Natural killer cell treated with Interleukin-12 subunit alpha and Interleukin-12 subunit beta and Interleukin-15 and Interleukin-18, amount 100 ng/mL, for 72 hours (primary cell): ENCODE measurements at places on chromosomes 11 and 22.

DNA sequence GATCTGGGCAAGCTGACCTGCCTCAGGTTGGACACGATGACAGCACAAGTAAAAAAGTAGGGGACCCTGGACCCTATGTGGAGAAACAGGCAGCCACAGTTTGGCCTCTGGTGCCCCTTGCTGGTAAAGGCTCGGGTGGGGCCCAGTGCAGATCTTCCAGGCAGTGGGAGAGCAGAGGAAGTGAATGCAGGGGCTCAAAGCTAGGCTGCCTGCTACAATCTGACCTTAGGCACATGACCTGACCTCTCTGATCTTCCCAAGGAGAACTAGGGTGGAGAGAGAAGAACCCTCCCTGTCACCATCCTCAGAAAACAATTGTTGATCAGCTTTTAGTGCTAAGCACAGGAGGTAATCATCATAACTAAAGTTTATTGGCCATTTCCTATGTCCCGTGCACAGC is 76.5 kb downstream of the PDE2A start:
- no peak for DNase-seq

- no peak for DNase-seq
Measured at GRCh38 chr11:64239662-64240434, 1.0 kb upstream of the FKBP2 start.

- no peak for DNase-seq
Measured at GRCh38 chr11:76234021-76234415, 27.7 kb upstream of the WNT11 start.

DNA sequence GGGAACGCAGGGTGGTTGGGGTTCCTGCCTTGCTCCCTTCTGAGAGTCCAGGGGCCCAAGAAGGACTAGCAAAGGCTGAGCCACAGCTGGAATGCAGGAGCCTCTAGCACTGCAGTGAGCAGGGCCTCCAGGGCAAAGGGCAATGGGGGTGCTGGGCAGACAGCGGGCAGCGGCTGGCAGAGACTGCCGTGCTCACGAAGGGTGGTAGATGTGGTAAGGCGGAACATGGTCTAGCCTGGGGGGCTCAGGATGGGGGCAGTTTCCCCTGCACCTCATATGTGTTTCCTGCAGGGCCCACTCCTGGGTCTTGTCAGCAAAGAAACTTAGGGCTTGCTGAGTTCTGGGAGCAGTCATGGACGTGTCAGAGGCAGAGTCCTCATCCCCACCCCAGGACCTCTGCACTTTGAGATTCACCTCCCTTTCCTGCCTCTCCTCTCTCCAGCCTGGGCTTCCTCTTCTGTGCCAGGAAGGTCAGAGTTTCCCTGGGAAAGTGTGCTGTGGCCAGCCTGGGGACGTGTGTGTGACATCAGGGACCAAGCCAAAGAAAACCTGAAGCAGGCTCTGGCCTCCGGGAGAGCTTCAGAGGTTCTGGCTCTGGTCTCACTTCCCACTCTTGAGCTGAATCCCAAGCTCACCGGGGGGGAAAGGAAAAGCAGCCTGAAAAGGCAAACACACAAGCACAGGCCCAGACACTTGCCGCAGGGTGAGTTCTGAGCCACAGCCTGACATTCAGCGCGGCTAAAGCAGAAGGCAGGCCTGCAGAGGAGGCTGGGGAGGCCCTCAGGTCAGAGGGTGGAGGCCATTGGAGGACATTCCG is 4.4 kb downstream of the MOGAT2 start:
- DNase-seq, result no peak

- no peak for DNase-seq
Measured at GRCh38 chr11:65920372-65920802, 1.2 kb downstream of the DRAP1 start.

DNA sequence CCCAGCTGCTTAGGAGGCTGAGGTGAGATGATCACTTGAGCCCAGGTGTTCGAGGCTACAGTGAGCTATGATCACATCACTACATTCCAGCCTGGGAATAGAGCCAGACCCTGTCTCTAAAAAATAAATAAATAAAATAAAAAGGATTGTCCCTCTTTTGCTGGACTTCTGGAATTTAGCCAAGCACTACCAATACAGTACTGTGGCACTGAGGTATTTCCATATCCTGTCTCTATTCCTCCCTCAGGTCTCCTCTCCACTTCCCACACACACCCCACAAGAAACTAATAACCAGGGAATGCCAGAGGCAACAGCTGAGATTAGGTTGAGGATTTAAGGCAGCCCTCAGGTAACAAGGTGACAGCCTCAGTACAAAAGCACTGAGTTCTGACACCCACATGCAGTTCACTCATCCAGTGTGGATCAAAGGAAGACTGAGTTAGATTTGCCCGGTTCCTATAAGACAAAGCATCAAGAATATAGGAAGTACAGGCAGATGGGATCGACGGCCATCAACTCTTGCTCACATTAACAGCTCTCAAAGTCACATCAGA is 4.5 kb upstream of the PPP2R1B start:
- DNase-seq, result no peak

DNA sequence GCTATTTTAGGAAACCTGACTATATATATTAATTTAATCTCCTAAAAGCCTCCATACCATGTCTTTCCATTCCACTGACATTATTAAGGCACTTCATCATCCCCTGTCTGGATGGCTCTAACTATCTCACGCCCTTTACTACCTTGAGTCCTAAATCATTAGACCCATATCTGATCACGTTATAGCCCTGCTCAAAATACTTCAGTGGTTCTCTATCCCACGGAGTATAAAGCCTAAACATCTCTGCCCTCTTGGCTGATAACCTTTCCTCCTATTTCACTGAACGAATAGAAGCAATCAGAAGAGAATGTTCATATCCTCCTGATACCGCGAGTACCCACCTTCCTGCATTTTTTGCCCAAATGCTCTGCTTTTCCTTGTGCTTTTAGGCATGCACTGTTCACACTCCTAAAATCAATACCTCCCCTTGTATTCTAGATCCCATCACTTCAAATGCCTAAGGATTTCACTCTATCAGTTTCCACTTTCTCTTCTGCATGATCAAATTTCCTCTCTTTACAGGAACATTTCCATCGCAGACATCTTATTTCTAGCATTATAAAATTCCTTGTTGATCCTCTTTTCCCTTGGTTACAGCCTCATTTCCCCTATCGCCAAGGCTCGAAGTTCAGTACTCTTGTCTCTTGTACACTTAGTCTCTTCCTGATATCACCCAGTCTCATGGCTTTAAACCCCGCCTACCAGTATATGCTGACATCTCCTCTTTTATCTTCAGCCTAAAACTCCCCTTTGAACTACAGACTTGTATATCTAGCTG is 45.0 kb upstream of the BIRC3 start:
- DNase-seq, result no peak

GRCh38 chr11:108069947-108070346 is 51.4 kb upstream of the ACAT1 start:
- no peak for DNase-seq

DNA sequence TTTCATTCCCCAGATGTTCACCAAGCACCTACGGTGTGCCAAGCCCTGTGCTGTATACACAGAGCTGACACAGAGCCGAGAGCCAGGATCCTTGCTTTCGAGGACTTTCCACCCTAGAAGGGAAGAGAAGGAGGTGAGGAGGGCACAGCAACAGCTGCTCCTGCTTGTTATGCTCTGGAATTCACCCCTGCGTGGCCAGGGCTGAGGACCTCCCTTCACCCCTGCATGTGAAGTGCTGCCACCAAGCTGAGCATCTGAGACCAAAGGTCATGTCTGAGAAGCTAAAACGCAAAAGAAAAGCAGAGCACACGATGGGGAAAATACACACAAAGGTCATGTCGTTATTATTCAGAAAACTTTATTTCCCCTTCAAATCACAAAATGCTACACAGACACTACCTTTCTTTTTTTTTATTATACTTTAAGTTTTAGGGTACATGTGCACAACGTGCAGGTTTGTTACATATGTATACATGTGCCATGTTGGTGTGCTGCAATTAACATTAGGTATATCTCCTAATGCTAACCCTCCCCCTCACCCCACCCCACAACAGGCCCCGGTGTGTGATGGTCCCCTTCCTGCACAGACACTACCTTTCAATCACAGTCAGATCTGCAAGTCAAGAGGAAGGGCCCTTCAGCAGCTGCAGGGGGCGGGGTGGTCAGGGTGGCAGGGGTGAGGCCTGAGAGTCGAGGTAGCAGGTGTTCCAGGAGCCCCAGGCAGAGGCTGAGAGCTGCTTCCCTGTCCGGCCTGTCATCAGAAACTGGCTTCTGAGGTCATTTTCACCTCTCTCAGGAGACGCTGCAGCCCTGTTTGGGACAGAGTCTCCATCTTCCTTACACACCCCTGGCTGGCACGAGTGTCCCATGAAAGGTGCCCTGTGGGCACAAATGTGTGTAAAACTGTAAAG is 40.1 kb upstream of the PRR5 start:
- no peak for DNase-seq

DNA sequence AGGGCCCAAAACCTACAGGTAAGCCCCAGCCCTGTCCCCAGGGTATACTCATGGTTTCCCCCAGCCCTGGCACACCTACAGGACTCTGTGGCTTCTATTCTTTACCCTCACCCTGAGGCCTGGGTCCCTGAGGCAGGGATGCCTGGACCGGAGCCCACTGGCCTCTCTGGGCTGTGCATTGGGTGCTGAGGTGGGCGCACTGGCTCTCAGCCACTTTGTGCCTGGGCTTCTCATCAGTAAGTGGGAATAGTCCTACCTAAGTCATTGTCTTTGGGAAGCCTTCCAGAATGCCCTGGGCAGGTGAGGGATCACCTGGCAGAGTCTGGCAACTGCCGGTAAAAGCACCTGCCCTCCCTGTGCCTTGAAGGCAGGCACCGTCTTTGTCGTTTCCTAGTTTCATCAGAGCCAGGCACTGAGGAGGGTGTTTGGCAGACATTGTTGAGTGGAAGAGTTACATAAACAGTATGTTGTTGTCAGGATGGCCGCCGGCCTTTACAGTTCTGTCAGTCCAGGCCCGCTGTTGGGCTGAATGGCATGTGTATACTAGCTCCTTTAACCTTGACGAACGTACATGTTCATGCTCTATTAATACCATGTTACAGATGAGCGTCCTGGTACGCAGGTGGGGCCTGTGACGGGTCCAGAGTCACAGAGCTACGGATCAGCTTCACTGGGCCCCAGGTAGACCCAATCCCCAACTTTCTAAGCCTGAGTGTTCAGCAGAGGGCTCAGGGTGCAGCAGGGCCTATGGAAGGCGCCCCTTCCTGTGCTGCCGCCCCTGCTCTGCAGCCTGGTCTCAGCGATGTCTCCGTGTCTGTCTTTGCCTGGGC is 23.0 kb downstream of the SHANK3 start:
- DNase-seq, result no peak

DNA sequence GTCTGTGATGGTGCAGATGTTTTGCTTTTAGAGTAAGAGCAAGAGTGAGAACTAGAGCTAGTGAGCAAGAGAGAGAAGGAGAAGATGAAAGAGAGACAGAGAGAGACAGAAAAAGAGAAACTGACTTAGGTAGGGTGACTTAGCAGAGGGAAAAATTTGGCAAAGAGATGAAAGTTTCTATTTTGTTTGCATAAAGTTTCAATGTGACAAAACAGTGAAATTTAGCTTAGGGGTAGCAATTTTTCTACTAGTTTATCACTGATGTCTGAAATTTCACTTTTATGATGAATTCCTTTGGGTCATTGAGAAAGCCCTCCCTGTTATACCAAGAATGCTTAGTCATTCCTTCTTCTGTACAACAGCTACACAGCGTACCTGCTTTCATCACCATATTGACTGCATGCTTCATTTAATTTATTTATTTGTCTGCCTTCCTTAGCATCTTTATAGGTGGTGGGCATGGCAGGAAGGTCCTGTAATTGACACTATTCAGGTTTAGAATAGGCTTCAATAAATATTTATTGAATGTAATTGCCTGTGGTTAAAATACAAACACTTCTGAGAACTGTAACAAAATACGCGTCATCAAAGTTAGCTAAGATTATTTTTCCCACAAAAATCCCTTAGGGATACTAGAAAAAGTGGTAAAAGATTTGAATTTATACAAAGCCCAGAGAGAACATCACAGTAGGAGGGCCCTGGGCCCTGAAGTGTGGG is 19.9 kb upstream of the CTSC start:
- no peak for DNase-seq

GRCh38 chr11:4559527-4560440 is 14.8 kb downstream of the OR52M1 start:
- no peak for DNase-seq

DNA sequence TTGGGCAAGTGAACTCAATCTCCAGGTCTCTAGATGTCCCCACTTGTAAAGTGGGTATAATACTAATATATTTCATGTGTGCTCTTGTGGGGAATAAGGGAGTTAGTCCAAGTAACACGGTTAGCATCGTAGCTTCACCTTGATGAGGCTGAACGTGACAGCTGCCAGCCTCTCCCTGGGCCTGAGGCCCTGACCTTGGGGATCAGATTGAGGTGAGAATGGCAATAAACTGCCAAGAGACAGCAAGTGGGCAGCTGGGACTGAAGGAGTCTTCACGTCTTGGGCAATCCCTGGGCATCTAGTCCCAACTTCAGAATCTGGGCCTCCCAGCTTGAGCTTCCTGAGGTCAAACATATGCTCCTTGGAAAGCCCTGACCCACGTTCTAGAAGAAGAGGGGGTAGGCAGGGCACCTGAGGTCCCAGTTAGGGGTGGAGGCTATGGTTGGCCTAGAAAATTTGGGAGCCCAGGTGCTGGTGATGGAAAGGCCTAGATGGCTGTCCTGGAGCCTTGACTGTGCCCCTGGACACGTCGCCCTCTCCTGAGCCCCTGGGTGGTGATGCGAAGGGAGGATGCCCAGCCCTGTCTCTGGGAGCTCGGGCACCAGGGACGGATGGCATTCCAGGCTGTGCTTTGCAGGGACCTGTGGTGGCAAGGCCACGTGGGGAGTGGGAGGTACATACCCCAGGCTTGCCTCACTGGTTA is 23.4 kb downstream of the ADAMTS15 start:
- DNase-seq, result no peak

- DNase-seq, result no peak
Measured at GRCh38 chr11:11155962-11156815, 196.9 kb downstream of the CSNK2A3 start.

DNA sequence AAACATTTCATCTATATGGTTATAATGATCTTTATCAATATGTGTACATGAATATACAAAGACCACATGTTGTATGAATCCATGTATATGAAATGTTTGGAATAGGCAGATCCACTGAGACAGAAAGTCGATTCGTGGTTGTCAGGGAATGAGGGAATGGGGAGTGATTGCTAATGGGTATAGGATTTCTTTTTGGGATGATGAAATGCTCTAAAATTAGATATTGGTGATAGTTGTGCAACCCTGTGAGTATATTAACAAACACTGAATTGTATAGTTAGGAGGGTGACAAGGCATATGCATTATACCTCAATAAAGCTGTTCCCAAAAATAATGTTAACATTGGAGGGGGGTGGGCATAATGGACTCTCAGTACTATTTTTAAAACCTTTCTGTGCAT is 5.0 kb upstream of the PTPMT1 start:
- no peak for DNase-seq
